Activated CD4-positive, alpha-beta T cell treated with anti-CD3 and anti-CD28 coated beads, Interleukin-2, amount 50 U/mL, for 4 hours (primary cell): ENCODE measurements at places on chromosomes 11 and 22.

DNA sequence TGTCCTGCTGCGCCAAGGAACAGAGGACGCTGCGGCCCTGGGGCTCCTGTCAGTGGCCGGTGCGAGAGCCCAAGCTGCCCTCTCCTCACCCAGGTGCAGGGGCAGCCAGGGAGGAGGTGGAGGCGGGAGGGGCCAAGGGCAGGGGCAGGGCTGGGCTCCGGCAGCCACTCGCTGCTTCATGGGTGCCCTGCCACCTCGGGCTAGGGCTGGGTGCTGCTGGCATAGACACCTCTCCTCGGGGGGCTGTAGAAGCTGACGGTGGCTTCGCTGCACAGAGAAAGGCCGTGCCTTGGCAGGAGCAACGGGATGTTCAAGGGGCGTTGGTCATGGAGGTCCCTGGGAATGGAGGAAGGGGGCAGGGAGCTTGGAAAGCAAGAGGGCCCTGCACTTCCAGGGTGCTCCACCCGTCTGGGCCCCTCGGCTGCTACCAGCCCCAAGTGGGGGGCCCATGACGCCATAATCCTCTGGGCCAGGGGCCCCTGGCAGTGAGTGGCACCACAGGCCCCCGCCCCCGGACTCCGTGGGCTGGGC is 1.6 kb upstream of the TBX1 start:
- DNase-seq, result no peak

DNA sequence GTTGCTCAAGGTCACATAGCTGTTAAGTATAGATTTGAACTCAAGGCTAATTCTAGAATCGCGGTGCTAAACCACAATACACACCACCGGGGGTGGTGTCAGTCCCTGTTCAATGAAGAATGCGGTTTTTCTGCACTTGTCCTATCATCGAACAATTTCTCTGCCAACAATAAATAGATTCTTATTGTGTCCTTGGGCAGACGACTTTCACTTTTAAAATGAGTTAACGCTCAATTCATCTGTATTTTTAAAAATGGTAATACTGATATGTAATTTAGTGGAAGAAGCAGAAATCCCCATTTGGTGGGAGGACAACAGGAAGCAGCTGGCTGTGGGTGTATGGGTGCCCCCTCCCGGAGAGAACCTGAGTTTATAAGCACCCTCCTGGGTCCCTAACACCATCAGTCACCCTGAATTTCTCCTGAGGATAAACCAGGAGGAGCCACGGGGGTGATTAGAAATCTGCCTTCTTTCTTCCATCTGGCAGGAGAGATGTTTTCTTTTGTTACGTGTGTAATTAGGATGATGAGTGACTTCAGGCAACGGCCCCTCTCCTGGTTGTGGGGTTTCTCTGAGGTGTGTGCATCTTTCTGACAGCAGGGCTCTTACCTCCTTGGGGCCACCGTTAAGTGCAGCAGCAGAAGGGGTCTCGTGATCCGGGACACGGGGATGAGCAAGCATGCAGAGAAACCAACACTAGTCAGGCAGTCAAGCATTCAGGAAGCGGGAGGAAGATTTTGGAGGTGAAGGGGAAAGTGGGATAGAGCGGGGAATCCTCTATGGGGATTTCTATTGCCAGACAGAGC is 87.7 kb downstream of the GRAMD1B start:
- DNase-seq, result no peak

DNA sequence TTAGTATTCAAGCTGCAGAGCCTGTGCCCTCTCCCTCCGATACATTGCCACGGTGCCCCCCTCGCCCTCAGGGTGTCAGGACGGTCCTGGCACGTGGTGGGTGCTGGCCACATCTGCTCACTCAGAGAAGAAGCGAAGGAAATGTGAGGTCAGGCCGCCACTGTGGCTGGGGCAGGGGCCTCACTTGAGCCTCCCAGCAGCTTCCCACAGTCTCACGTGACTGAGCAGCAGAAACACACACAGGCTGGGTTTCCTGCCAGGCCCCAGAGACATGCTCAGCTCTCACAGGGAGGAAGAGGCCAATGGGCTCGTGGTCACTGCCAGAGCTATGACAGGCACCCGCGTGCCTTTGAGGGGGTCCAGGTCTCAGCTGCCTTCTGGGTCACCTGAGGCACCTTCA is 37.9 kb upstream of the PRR5 start:
- DNase-seq, result no peak

GRCh38 chr22:38947321-38948140 is 9.9 kb upstream of the APOBEC3A start:
- DNase-seq, result no peak

DNA sequence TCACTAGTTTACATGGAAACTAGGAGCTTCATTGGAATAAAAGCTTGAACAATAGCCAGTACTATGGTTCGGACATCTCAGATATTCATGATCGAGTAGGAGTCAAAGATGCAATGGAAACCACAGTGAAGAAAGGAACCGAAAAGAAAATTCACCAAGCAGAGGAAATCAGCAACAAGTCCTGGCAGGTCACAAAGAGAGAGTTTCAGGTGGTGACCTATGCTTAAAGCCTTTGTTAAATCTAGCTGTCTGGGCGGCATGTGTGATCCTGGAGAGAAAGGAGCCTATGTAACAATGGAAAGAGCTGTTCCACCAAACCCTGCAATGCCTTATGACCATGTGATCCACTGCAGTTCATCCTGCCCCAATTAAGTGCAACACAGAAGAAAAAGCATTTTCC is 68.9 kb upstream of the POU2AF2 start:
- no peak for DNase-seq

DNA sequence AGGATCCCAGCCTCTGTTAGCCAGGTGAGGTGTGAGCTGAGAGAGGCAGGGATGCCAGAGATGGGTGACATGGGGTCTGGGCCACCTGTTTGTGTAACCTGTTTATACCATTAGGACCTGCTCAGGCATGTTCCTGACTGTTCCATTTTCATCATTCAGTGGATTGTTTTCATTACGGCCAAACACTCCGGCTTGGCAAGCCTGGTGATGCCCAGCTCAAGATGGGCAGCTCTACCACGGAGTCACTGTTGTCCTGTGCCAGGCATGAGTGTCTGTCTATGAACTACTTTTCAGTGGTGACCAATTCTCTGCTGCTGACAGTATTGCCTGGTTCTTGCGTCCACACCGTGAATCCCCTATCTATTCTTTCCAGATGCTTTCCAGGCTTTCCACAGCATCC is 71.5 kb upstream of the SLC22A12 start:
- no peak for DNase-seq

DNA sequence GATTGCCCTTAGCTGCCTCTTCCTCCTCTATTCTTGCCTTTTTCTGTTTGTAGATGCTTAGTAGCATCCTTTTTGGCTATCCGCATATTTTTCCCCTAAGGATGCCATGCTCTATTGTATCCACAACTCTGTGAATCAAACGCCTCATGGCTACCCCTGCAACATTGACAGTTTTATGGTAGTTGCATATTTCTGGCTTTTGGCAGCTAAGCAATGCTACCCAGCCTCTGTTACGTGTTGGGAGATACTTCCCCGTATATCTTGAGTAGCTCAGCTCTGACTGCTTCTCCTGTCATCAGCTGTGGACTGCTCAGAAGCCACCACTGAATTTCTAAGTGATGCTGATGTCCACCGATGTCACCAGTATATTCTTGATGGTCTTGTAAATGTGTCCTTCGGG is 15.1 kb upstream of the SLC3A2 start:
- no peak for DNase-seq

GRCh38 chr11:74321487-74322188 is 10.2 kb upstream of the P4HA3 start:
- DNase-seq, result no peak

- no peak for DNase-seq
These were observed 18.2 kb upstream of the PSMA1 start for GRCh38 chr11:14538271-14538925.

GRCh38 chr11:69718147-69718546 is 14.3 kb upstream of the FGF19 start:
- DNase-seq, result no peak

- DNase-seq, result peak; percentile 70
These were observed 66.5 kb downstream of the GGTLC2 start for GRCh38 chr22:22710719-22711531.

- no peak for DNase-seq
These were observed 39.9 kb downstream of the MAML2 start for GRCh38 chr11:96303064-96303463.

GRCh38 chr11:82889133-82890001 is 10.9 kb downstream of the PRCP start:
- no peak for DNase-seq

GRCh38 chr22:20010307-20011122 is 6.1 kb downstream of the ARVCF start:
- no peak for DNase-seq

GRCh38 chr11:114053406-114053805 is 6.1 kb upstream of the ZBTB16 start:
- no peak for DNase-seq

GRCh38 chr11:86418917-86419316 is 44.2 kb downstream of the CCDC81 start:
- DNase-seq, result no peak

- DNase-seq, result no peak
These were observed 43.6 kb downstream of the MAPK1 start for GRCh38 chr22:21823740-21824444.

DNA sequence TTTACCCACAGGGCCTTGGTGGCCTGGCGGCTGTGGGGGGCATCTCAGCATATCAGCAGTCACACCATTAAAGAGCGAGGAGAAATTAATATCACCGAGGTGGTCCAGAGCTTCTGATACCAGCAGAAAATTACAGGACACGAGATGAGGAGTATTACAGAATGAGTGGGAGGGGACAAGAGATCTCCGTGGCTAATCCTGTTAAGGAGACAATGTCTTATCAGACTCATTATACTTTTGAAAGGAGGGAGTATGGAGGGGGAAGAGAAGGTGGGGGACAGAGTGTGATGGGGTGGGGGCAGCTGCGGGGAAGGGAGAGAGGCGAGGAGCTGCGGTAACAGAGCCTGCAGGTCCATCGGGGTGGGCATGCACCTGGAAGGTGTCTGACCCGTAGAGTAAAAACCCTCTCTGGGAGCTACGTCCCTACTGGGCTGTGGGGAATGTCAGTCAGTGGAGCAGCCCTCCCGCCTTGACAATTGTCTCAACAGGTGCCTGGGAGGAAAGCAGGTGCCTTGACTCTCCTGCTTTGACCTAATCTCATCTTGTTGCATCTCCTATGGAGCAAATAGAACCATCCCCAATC is 224.2 kb downstream of the CEP164 start:
- no peak for DNase-seq

GRCh38 chr11:121059605-121060004 is 35.7 kb downstream of the TBCEL start:
- DNase-seq, result no peak

GRCh38 chr11:88398372-88398771 is 60.8 kb upstream of the CTSC start:
- DNase-seq, result no peak

- no peak for DNase-seq
These were observed 5.3 kb upstream of the TBX1 start for GRCh38 chr22:19755145-19755710.

DNA sequence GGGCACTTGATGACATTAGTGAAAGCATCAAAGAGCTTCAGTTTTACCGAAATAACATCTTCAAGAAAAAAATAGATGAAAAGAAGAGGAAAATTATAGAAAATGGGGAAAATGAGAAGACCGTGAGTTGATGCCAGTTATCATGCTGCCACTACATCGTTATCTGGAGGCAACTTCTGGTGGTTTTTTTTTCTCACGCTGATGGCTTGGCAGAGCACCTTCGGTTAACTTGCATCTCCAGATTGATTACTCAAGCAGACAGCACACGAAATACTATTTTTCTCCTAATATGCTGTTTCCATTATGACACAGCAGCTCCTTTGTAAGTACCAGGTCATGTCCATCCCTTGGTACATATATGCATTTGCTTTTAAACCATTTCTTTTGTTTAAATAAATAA is 10.6 kb downstream of the REXO2 start:
- DNase-seq, result no peak

GRCh38 chr22:23715806-23716375 is 25.1 kb downstream of the RGL4 start:
- no peak for DNase-seq

GRCh38 chr11:74185285-74185684 is 14.2 kb downstream of the PPME1 start:
- no peak for DNase-seq

- no peak for DNase-seq
These were observed 536.5 kb downstream of the BRD1 start for GRCh38 chr22:49291169-49291568.

DNA sequence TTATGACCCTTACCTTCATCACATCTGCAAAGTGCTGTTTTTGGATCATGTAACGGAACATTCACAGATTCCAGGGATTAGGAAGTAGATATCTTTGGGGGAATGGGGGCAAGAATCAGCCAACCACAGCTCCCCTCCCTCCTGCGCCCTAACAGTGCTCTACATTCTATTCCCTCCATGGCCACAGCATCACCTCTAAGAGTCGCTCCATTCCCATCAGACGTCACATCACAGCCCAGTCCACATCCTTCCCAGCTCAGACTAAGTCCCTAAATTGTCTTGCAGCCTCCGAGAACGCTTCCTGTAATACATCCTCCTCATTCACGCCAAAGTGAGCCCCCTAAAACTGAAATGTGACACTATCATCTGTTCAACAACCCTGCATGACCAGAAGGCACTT is 5.9 kb downstream of the SCGB1D1 start:
- DNase-seq, result no peak

DNA sequence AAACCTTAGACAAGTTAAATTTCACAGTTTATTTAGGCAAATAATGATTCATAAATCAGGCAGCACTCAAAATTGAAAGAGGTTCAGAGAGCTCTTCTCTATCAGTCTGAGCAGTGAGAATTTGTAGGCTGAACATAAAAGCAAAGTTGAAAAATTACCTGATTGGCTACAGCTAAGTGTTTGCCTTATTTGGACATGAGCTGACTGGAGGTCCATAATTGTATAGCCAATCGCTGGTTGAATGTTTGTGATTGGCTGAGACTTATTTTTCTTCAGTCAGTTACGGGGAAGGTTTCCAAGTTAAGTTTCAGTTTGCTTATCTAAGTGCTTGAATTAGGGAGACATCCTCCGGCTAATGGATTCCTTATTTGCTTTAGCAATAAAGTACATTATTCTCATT is 527.5 kb downstream of the CNTN5 start:
- DNase-seq, result no peak

DNA sequence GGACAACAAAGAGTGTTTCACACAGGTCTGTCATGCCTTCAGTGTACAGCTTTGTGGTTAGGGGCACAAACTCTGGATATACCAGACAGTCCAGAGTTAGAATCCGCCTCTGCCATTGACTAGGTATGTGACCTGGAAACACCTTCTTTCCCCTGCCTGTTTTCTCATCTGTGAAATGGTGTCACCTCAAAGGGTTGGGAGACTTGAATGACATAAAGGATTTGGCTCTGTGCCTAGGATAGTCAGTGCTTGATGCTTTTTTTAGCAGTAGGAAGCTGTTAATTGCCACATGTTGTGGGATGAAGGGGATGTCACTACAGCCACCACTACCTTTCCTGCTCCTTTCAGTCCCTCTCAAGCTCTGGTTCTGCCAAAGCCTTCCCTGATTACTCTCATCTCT is 17.4 kb upstream of the LRRC55 start:
- no peak for DNase-seq

DNA sequence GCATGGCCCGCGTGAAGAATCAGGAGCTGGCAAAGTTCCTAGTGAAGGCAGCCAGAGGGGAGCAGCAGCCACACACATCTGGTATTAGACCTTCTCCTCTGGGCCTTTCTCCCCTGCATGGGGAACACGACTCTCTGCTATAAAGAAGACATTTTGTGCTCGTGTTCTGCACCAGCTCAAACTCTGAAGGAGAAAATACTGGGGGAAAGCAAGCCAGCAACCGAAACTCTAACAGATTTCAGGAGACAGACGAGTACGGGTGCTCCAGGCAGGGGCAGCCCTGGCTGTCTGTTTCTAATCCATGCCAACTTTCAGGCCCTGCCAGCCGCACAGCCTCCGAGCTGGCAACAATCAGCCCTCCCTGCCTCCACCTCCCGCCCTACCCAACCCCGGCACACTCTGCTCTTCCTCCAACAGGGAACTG is 296.3 kb downstream of the BRD1 start:
- DNase-seq, result no peak
